ENCODE measurements at places on chromosomes 2 and 18. TPM values are rescaled to one million over a fixed set of nuclear protein-coding genes. Genes with fewer than 3 reads are reported as not detected.

The TRIM43 gene
- not detected for total RNA-seq

The KIAA2012 gene
- not detected for total RNA-seq

DNA sequence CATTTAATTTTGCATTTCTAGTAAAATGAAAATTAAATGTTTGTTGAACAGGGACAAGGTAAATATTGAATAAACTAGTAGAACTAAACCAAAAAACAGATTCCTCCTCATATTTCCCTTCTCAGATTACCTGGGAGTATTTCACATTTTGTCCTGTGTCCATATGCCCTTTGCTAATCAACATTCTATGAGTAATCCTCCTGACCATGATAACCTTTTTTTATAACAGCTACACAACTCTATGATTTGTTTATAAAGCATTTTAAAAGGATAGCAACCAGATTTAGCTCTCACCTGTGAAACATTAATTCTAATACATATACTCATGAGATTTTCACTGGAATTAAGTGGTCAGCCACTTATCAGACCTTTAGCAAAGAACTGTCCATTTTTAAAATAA lies 7.1 kb upstream of the DSG2 start:
- DNase-seq: no peak

- DNase-seq: no peak
Measured at GRCh38 chr2:220346919-220347318, 719.5 kb downstream of the SLC4A3 start.

- DNase-seq: no peak
Measured at GRCh38 chr2:127609031-127609751, 36.8 kb upstream of the GPR17 start.

- DNase-seq: no peak
Measured at GRCh38 chr2:129502781-129503180, 476.7 kb upstream of the RAB6C start.

All from epithelial cell of proximal tubule (primary cell).